ENCODE measurements at places on chromosomes 2 and 18.

DNA sequence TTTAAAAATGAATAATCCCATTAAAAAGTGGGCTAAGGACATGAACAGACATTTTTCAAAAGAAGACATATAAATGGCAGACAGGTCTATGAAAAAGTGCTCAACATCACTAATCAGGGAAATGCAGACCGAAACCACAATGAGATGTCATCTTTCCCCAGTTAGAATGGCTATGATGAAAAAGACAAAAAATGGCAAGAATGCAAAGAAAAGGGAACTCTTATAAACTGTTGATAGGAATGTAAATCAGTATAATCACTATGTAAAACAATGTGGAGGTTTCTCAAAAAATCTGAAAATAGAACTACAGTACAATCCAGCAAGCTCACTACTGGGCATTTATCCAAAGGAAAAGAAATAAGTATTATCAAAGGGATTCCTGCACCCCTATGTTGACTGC is 169.2 kb downstream of the METTL4 start:
- no peak for DNase-seq

GRCh38 chr2:113185664-113186432 is 12.1 kb downstream of the PSD4 start:
- no peak for DNase-seq

DNA sequence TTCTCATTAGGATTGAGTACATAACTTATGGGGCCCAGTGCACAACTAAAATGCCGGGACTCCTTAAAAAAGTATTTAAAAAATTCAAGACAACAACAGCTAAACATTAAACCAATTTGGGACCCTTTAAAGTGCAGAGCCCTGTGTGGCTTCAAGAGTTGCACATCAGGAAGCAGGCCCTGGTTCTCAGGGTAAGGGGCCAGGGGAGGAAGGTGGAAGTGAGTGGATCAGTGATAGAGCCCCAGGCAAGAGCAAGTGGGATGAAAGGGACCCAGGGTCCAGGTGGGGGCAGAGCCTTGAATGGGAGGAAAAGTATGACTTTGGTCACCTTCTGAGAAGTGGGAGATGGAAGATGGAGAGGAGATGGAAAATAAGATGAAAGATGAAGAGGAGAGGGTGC is 2.3 kb upstream of the FHOD3 start:
- no peak for DNase-seq

GRCh38 chr2:24077879-24078278 is 1.8 kb upstream of the SF3B6 start:
- no peak for DNase-seq

- DNase-seq, result no peak
These were observed 80.8 kb upstream of the SLC1A4 start for GRCh38 chr2:64908406-64908805.

DNA sequence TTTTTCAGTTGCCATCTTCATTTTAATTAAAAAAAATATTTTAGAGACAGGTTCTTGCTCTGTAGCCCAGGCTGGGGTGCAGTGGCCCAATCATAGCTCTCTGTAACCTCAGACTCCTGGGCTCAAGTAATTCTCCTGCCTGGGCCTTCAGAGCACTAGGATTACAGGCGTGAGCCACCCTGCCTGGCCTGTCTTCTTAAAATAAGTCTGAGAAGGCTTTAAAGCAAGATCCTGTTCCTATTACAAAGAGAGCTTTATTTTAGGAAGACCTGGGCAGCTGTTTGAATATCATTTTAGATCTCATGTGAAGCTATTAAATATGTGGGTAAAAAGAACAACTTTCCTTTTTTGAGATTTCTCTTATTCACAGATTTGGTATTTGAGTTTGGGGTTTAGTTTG is 1.5 kb downstream of the FAM228A start:
- no peak for DNase-seq

DNA sequence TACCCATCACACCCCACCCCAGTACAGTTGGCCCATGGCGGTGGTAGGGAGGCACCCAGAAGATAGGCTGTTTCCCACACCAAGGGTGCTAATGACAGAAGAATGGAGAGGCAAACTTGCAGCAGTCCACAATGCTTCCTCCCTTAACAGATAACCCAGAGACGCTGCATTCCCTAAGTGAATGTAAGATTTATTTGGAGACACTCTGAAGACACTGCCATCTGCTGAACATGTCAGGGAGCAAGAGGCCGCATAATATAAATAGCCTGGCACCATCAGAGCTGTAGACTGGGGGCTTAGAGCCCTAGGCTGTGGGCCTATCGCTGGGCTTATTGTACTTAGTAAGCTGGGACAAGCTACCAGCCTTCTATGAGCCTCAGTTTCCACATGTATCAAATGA is 2.2 kb upstream of the IWS1 start:
- DNase-seq, result no peak

DNA sequence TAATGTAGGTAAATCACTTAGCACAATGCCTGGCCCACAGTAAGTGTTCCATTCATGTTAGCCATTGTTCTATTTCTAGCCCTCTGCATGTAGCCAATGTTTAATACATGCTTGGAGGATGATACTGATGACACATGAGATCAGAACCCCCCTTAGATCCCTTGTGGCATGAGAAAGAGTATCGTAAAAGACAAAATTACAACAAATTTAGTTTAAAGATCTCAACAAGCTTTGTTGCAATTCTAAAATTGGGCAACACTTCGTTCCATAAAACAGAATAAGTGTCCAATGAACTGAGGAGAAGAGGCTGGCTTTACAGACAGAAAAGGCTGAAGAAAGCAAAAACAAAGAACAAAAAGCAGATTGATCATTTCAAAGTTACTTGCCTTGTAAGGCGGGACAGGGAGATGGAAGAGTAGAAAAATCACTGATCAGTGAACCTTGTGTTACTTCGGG is 148.7 kb upstream of the SLC1A4 start:
- DNase-seq, result no peak

DNA sequence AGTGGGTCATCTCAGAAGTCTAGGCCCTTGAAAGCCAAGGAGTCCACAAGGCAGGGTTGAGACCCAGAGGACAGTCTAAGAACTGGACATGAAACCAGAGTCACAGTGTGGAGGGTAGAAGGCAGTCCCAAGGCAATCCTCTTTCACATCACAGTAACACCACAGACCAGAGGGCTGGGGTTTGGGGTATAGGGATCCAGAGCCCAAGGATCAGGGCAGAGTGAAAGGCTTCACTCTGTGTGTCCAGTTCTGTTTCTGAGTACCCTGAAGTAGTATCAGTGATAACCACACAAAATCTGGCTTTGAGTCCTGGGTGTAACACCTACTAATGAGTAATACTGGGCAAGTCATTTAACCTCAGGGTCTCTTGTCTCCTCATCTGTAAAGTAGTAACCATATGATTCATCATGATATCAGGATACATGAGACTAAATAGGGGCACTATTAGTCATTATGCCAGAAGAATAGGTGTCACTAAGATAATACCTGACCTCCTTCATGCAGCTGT is 91.0 kb downstream of the ICA1L start:
- DNase-seq, result no peak

- no peak for DNase-seq
These were observed 10.2 kb upstream of the IMP4 start for GRCh38 chr2:130332271-130333073.

GRCh38 chr2:138997346-138997745 is 217.2 kb upstream of the NXPH2 start:
- no peak for DNase-seq

DNA sequence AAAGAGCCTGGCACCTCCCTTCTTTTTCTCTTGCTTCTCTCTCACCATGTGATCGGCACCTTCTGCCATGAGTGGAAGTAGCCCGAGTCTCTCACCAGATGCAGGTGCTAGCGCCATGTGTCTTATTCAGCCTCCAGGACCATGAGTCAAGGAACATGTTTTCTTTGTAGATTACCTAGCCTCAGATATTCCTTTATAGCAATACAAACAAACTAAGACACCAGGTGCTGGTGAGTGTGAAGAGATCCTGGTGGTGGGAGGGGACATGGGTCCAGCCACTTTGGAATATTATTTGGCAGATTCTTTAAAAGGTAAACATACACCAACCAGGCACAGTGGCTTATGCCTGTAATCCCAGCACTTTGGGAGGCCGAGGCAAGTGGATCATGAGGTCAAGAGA is 5.9 kb upstream of the USP40 start:
- DNase-seq, result no peak

GRCh38 chr2:15223887-15224286 is 337.2 kb downstream of the NBAS start:
- DNase-seq, result no peak

GRCh38 chr2:206031162-206031784 is 54.7 kb downstream of the INO80D start:
- no peak for DNase-seq

DNA sequence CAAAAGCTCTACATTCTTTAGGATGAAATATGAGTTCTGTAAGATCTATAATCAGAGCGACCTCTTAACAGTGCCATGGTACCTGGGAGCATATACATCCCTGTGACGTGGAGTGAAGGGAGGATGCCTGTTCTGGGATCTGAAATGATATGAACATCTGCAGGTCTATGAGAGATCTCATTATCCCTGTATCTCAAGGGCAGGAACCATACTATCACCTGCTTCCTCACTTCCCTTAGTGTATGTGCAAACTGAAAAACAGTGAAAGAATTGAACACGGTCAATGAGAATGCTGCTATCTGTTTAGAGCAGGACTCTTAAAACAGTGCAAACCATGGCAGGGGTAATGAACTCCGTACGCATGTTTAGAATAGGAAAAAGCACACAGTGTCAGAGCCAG is 364.0 kb downstream of the LPIN1 start:
- DNase-seq, result no peak

DNA sequence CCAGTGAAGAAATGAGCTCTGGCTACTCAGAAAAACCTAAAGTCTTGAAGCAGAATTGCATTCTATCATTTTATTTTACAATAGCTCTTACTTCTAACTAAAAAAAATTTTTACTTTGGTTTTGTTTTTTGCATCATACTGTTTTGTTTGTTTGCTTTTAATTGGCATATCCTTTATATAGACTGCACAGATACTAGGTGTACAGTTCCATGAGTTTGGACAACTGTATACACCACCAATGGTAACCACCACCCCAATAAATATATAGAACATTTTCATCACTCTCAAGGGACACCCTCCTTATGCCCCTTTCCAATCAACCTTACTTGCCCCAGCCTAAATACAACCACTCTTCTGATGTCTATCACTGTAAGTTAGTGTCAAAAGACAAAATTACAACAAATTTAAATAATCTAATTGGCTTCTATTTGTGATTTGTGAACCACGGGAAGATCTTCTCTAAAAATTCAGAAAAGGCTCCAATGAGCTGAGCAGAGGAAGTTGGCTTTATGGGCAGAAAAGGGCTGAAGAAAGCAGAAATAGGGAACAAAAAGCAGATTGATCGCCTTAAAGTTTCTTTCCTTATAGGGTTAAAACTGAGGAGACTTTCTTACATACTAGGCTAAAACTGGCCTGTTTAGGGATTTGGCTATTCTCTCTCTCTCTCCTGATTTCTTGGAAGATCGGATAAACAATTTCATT is 22.2 kb upstream of the SOS1 start:
- no peak for DNase-seq

DNA sequence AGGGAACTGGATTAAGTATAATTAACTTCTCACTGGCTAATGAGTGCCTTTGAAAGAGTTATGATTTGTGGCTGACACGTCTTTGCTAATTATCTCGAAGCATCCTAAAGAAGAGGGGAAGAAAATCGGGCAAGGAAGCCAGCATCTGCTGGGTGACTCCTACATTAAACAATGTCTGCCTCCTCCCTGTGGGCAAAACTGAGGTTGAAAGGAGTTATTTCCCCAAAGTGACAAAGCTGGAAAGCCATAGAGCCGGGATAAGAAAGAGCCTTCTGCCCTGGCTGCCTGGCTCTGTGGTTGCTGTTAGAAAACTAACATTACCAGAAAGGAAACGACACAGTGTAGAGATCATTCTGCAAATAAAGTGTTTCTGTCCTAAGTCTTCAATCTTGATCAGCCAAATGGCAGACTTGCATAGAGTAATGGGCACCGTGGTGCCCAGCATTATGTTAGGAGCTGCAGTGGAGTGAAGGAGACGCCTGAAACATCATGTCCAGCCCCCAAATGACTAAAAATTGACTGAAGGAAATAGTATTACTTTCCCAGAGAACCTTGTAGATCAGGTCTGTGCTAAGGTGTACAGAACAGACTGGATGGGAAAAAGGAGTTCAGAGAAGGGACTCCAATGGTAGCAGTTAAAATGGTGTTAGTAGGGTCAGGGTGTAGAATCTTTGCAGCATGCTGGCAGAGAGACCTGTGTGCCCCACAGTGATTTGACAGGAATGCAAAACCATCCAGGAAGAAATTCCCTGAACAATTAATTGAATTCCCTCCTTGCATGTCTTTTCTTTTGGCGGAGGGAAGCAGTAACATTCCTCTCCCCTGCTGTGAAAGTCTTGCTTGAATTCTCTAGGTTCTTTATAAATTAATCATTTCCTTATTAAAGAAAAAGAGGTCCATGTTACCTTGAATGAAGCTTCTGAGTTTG is 44.4 kb downstream of the ALPK2 start:
- DNase-seq, result peak; percentile 78

GRCh38 chr2:56102098-56102497 is 81.7 kb upstream of the CCDC85A start:
- no peak for DNase-seq

DNA sequence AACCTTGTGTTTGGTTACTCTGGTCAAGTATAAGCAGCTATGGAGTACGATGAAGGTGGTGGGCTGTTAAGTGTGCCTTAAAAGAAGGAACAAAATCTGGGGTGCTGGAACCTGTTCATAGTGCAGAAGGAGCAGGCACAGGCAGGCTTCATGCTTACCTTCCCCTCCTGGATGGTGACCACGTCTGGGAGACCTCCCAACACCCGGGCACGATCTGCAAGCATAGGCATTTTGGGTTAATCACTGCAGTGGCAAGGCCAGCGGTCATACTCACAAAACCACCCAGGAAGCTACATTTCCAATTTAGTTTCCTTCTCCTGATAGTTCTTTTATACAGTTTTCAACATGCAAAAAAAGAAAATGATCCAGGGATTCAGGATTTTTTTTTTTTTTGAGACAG is 58.7 kb upstream of the LPIN2 start:
- DNase-seq, result no peak

- DNase-seq, result no peak
These were observed 250.4 kb upstream of the SIX2 start for GRCh38 chr2:45259547-45260160.

GRCh38 chr18:35778850-35779627 is 193.4 kb upstream of the RMP24 start:
- no peak for DNase-seq

DNA sequence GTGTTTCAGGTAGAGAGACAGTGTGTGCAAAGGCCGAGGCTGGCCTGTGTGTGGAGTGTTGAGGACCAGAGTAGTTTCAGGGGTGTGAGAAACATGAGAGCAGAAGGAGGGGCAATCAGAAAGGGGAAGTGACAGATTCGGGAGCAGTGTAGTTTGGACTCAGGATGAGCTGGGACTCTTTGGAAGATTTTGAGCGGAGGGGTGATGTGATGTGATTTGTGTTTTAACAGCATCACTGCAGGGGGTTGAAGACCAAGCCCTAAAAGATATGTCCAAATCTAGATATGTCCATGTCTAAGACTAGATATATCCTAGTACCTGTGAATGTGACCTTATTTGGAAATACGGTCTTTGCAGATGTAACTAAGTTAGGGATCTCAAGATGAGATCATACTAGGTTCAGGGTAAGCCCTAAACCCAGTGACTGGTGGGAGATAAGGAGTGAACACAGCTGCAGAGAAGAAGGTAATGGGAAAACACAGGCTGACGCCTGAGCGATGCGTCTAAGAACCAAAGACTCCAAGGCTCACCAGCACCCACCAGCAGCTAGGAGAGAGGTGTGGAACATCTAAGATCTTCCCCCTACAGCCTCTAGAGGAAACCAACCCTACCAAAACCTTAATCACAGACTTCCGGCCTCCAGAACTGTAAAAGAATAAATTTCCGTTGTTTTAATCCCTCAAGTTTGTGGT is 38.5 kb upstream of the MYO3B start:
- DNase-seq, result no peak

GRCh38 chr2:54549430-54549829 is 93.3 kb downstream of the SPTBN1 start:
- DNase-seq, result no peak
